ENCODE measurements at places on chromosomes 4 and X. TPM values are rescaled to one million over a fixed set of nuclear protein-coding genes. Genes with fewer than 3 reads are reported as not detected.

ANKRD50 gene
- total RNA-seq: 25.9 TPM

KIT gene
- total RNA-seq: 33.3 TPM

- no peak overlapping the region for H3K4me3 ChIP-seq
- DNase-seq: no peak
- H3K27me3 ChIP-seq: no peaks in the 10 kb centered on the region
- no peaks in the 10 kb centered on the region for H3K36me3 ChIP-seq
- H3K4me1 ChIP-seq: peaks cover 6% of the 10 kb centered on the region
Observed at GRCh38 chr4:89287945-89288344, 19.7 kb downstream of the GPRIN3 start.

DNA sequence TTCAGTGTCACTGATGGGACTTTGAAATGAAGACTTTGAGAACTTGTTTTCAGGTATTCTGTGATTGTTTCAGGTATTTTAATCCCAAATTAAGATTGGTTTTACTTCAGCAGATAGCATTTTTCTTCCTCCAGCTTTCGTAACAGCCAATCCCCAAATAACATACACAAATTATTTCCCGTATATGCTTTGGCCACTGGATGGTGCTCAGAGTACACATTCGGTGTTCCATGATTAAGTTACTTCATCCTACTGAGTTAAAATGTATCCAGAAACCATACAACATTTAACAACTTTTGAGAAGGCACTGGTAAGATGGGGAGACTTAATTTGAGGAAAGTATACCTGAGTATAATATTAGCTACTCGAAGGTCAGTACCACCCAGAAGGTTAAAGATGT, 233.4 kb upstream of the FAM47A start:
- no peaks in the 10 kb centered on the region for H3K4me1 ChIP-seq
- H3K4me3 ChIP-seq: no peak overlapping the region
- no peaks in the 10 kb centered on the region for H3K36me3 ChIP-seq
- H3K27me3 ChIP-seq: no peaks in the 10 kb centered on the region

GPR173 gene
- total RNA-seq: 1.3 TPM

MID1 gene
- 24.5 TPM for total RNA-seq

- H3K27ac ChIP-seq: no peak overlapping the region
- no peaks in the 10 kb centered on the region for H3K4me1 ChIP-seq
- DNase-seq: no peak
- no peaks in the 10 kb centered on the region for H3K27me3 ChIP-seq
- H3K36me3 ChIP-seq: no peaks in the 10 kb centered on the region
Observed at GRCh38 chrX:2781698-2782097, 29.9 kb downstream of the XG start.

RBMXL3 gene
- total RNA-seq: not detected
